ENCODE measurements at places on chromosomes 6 and 20.

DNA sequence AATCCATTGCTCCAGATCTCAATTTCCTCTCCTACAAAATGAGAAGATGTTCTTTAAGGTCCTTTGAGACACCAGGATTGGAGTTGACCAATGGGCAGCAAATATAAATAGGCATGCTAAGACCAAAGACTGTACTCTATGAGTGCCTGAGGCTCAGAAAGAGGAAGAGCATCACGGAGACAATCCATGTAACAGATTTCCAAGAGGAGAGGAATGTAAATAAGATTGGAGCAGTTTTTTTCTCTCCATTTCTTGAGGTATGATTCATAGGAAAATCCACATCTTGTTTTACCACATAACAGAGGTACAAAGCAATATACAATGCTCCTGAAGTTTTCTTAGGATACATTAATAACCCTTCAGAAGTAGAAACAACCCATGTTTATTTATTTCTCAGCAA lies 109.8 kb downstream of the UBE3D start:
- DNase-seq: no peak

DNA sequence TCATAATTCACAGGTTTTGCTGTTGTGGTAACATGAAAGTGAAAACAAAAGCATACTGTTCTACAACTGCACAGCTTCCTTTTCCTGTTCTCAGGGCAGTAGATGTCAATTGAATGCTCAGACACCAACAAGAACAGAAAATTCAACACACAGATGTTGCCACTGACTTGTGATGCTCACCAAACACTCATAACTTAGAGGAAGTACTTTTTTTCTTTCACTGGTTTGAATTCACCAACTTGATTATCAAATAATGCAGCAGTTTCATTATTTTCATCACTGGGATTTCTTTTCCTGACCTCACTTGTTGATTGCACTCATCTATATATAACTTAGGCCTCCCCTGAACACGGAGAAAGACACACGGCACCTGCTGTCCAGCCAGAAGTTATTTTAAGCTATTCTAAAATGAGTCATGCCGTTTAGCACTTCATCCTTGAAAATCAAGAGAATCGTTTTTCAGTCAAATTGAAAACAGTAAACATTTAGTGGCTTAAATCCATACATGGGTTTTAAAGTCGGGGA lies 949 bp downstream of the TXLNB start:
- DNase-seq: no peak

- no peak for DNase-seq
Observed at GRCh38 chr6:4905826-4906225, 98.0 kb downstream of the RPP40 start.

- no peak for DNase-seq
Observed at GRCh38 chr6:144588697-144589325, 303.7 kb downstream of the UTRN start.

DNA sequence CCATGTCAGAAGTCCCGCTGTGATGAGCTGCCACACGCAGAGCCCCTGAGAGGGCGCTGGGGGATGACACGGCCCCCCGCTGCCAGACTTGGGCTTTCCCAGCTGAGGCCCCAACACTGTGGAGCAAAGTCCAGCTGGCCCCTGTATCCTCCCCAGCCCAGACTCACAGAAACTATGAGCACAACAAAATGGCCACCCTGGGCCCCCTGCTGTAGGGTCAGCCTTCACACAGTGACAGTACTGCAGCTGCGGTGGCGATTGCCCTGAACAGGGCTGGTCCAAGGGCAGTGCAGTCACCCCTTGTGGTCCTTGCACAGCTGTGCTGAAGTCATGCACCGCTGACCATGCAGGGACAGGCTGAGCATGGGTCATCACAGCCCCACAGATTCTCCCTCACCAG lies 78.2 kb upstream of the CST7 start:
- DNase-seq: no peak

All from activated B cell treated with CpG ODN at 0.5 μM for 24 hours (primary cell).